Endothelial cell of umbilical vein (primary cell): ENCODE measurements at places on chromosomes 6 and 20. TPM values are rescaled to one million over a fixed set of nuclear protein-coding genes. Genes with fewer than 3 reads are reported as not detected.

DNA sequence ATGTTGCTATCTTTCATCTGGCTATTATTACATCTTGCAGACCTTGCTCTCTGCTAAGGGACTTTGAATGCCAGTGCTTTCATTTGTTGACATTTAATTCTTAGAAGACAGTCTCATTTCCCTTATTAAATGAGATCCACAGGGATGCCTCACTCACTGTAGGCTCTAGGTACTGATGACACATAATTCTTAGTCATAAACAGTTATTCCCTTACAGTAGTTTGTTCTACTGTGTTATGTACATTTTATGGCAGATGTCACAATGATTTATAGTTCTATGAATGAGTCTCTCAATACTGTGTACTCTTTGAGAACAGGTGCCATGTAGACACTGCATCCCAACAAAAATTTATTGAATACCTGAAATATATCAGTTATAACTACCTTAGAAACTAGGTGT is 70.3 kb downstream of the FAM83B start:
- no peak for DNase-seq

DNA sequence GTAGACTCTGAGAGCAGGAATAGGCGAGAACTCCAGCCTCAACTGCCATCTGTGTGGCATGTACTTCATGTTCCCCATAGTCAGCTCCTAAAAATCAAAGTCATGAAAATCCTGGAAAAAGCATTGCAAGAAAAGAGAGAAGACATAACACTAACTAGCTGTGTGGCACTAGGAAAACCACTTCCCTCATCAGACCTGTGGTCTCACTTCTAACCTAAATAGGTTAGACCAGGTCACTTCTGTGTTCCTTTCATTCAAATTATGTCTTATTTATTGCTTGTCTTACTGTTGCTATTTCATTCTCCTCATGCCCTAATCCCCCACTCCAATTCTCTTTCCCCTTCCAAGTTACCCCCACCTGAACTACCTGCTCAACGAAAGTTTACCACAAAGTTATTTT is 70.2 kb downstream of the TNFRSF21 start:
- DNase-seq = no peak

NMBR gene
- not detected in 2 replicates for total RNA-seq

DNA sequence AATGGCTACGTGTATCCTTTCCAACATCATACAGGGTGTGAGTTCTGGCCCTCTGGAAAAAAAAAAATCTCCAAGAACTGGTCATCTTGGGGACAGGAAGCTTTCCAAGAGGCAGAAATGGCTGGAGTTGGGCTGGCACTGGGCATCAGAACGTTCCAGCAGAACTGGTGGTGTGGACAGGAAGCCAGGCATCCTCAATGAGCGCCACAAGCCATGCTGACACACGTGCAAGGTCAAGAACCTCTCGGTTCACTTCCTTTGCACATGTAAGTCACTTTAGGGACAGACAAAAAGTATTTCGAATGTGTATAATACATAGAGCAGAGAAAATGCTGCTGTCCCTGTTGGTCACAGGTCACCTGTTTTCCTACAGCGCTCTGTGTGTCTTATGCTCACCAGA is 27.4 kb upstream of the RIN2 start:
- DNase-seq = peak; percentile 19

ENPP5 gene
- not detected in 2 replicates for total RNA-seq

GRCh38 chr20:59027741-59028320 is 4.3 kb downstream of the ATP5F1E start:
- no peak for DNase-seq

- no peak for DNase-seq
Measured at GRCh38 chr6:124002377-124003081, 198.9 kb downstream of the NKAIN2 start.

ELOVL2 gene
- total RNA-seq = not detected in 2 replicates

DNA sequence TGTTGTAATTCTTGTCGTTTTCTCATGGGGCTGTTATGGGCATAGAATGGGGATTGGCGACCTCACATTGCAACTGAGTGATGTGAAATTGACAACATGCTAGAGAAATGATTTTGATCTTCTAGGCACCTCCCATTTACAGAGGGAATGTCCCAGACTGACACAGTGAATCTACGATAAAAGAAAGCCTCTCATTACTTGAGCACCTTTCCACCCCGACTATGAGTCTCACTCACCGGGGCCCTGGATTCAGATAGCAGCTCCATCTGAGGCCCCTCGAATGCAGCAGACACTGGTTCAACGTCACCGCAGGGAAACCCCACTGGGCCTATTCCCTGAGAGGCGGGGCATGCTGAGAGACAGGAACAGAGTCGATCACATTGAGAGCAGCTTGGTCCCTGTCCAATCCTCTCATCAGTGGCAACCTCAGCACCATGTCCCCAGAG is 49.1 kb downstream of the NFATC2 start:
- DNase-seq = no peak

OR2W1 gene
- not detected in 2 replicates for total RNA-seq

GRCh38 chr20:32796981-32797451 is 22.7 kb upstream of the MAPRE1 start:
- no peak for DNase-seq

- DNase-seq = peak; percentile 84
Measured at GRCh38 chr6:147287869-147288271, 83.7 kb downstream of the STXBP5 start.

DNA sequence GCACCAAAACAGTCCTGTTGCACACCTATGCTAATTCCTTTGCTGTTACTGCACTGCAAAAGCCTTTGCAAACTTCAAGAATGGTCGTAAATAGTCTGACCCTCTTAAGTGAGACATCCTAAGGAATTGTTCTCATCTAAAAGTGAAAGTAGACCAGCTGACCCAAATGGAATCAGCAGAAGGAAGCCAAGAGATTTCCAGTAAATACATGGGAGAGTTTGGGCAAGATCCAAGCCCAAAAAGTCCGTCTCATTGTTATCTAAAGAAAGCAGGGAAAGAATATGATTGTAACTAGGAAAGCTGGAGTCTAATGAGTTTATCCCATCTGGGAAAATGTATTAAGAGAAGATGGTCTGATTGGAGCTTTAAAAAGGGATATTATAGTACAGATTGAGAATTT is 43.0 kb upstream of the HIVEP1 start:
- peak; percentile 84 for DNase-seq

DNA sequence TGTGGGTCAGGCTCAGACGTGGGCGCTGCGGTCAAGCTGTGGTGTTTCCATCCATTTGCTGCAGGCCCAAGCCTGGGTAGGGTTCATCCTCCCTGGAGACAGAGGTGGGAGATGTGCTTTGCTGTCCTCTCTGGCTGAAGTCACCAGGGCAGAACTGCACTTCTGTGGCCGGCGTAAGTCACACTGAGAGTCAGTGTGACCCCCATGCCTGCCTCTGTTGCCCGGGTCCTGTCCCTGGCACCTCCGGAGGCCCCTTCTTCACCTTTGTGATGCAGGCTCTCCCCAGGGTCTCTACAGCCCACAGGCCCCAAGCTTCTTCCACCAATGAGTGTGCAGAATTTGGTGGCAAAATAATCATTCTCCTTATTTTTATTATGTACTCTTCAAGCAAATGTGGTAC is 53.8 kb upstream of the DACT2 start:
- DNase-seq = no peak
